ENCODE measurements at places on chromosomes 4 and X.

DNA sequence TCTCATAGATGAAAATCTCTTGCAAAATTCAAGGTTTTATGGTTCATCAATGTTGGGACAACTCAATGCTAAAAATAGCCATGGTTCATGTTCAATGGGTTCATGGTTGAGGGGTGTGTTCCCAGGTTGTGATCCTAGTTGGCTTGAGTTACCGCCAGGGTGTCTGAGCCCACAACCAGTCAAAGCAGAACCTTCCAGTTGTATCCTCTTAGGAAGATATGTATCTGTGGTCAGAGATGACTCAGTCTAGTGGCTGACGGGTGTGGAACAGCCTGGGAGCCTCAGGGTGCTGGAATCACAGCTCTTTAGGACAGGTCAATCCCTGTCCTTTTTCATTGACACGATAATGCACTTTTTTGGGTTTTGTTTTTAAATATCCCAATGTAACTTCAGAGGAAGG, 192.3 kb upstream of the NR3C2 start:
- DNase-seq, result no peak

GRCh38 chr4:6594826-6595355, 19.9 kb downstream of the MAN2B2 start:
- DNase-seq, result no peak

DNA sequence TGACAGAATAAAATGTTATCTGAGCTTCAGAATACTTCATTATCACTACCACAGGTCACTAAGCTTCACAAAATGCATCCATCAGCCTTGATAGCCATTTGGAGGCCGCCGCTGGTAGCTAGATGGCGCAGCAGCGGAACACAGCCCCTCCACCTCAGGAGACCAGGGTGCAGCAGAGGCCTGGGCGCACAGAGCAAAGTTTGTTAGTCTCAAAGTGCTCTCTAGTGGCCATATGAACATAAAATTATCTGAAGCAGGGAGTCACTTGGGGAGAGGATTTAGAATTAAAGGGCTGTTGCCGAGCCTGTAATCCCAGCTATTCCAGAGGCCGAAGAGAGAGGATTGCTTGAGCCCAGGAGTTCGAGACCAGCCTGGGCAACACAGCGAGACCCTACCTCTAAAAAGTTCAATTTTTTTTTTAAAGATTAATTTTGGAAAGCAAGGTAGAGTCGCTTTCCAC, 8.1 kb upstream of the DCTD start:
- peak; percentile 86 for DNase-seq

- DNase-seq, result no peak
Measured at GRCh38 chrX:47239199-47239598, 6.4 kb downstream of the USP11 start.

DNA sequence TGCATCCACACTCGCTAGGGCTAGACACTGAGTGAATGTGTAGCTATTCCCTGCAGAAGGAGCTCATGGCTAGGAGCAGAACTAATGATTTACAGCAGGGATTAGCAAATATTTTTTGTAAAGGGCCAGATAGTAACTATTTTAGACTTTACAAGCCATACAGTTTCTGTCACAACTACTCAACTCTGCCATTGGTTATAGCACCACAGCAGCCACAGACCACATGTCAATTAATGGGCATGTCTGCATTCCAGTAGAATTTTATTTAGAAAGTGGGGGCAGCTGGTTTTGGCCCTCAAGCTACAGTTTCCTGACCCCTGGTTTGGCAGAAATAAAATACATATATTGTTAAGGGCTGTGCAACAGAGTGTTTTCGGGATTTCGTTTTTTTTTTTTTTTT, 192.6 kb downstream of the FRMPD4 start:
- no peak for DNase-seq

DNA sequence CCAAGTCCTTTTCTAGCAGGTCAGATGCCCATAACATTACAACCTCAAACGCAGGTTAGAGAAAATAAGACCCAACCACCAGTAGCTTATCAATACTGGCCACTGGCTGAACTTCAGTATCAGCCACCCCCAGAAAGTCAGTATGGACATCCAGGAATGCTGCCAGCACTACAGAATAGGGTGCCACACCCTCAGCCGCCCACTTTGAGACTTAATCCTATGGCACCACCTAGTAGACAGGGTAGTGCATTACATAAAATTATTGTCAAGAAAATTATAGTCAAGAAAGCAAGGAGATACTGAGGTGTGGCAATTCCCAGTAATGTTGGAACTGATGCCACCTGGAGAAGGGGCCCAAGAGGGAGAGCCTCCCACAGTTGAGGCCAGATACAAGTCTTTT, 19.9 kb upstream of the TRIM61 start:
- DNase-seq, result peak; percentile 9

- DNase-seq, result no peak
Measured at GRCh38 chr4:157165935-157166610, 54.5 kb upstream of the GRIA2 start.

DNA sequence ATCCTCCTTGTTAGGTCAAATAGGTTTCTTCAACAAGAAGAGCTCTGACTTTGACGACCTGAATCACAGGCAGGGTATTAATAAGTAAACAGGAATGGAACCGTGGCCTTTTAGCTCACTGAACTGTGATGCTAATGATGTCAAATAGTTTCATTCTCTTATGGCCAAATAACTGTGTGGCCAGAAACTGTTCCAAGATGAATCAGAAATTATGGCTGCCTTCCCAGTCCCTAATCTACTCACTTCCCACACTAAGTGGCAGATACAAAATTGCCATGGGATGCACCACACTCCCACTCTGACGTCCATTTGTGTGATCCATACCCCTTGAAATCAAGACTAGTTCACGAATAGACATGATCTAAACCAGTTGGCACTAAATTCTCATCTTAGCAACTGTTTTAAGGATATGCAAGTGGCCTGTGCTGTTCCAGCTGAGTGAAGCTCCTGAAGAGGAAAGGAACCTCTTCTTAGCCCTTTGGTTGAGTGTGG, 455.4 kb downstream of the IL15 start:
- DNase-seq, result no peak

DNA sequence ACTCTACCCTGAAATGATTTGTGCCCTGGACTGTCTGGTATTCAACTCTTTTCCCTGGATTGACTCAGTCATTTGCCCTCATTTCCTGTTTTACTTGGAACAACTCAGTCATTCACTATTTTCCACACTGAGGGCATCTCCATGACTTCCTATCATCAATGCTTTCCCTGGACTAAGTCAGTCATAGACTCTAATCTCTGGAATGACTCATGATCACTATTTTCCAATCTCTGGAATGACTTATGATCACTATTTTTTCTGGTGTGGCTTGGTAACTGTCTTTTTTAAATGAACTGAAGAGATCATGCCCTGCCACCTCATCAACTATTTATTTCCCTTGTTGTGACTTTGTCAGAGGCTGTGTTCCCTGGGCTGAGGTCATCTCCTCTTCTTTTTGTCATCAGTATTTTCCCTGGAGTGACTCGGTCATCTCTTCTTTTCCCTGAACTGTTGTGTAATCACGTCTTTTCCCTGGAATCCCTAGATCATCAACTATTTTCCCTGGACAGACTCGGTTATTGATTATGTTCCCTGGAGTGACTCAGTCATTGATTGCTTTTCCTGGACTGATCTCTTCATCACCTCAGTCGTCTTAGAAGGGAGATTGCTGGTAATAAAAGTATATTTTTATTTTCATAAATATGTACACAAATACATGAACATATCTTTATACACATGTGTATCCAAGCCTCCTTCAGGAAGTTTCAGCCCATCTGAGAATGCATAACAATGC, 327.1 kb upstream of the VCX start:
- DNase-seq, result no peak

DNA sequence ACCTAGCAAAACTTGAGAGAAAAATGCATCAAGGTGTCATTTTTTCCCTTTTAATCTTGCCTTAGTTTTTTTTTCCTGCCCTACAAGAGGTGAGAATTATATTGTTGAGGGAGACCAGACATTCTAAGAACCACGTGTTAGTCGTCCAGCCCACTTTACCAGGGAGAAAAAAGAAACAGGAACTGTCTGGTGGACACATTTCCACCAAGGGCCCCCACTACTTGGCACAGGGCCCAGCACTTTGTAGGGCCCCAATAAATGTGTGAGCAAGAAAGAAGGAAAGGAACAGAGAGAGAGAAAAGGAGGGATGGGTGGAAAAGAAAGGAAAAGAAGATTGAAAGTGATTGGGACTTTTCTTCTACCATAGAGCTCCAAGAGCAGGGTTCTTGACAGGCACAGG, 3.9 kb upstream of the EGFL6 start:
- DNase-seq, result no peak

DNA sequence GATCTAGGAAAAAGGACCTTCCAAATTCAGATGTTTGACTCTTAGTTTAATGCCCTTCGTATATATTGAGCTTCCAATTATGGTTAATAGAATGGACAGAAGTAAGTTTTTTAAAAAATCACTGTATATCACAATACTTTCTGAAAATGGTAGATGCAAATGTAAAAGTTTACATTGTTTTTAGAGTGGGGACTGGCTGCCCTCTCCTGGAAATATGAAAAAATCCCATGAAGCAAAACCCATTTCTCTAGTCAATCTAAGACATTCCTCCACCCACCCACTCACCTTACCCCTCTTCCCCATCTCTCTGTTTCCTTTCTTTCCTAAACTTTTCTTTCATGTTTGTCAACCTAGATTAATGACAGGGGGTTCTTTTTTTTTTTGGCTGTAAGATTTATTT, 134.5 kb downstream of the ARHGAP6 start:
- no peak for DNase-seq

DNA sequence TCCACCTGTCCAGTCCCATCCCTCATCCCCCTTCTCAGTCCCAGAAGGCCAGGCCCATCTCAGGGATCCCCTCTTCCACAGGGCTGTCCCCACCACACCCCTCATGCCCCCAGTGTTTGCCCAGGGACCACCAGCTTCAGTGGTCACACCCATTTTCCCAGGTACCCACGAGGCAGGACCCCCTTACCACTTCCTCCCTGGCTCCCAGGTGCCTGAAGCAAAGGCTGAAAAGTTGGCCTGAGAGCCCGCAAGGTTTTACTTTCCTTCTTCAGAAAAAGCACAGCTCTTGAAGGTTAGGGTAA, 7.8 kb downstream of the TMEM271 start:
- no peak for DNase-seq

DNA sequence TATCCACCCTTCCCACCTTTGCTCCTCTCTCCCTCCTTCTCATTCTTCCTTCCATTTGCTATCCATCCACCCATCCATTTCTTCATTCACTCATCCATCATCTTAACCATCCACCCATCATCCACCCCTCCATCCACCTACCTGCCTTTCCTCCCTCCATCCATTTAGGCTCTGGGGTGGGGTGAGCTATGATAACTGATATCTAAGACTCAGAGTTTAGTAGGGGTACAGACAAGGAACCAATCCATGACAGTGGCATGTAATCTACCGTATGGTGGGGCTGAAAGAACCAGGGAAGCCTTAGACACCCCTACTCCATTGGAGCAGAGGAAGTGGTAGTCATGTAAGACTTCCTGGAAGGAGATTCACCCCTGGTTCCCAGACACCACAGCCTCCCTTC, 23.2 kb downstream of the PSAPL1 start:
- DNase-seq, result no peak

DNA sequence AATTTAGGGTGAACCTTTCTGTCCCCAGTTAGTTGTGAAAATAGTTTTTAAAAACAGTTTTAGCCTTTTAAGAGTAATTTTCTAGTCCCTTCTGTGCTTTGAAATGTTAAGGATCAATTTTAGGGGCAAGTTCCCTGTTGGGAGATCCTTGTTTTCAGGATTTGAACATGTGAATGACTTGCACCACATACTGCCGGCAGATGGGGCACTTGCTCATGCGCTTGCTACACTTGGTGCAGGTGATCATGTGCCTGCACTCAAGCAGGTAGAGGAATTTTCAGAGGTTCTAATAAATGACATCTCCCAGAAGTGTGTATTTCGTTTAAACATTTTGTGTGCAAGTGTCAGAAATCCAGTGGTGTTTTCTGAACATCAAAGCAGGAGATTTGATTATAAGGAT, 195.9 kb downstream of the CHM start:
- DNase-seq, result no peak

- no peak for DNase-seq
Measured at GRCh38 chrX:13248867-13249486, 70.9 kb downstream of the ATXN3L start.

GRCh38 chrX:45956191-45956870, 588.9 kb downstream of the ZNF674 start:
- no peak for DNase-seq

DNA sequence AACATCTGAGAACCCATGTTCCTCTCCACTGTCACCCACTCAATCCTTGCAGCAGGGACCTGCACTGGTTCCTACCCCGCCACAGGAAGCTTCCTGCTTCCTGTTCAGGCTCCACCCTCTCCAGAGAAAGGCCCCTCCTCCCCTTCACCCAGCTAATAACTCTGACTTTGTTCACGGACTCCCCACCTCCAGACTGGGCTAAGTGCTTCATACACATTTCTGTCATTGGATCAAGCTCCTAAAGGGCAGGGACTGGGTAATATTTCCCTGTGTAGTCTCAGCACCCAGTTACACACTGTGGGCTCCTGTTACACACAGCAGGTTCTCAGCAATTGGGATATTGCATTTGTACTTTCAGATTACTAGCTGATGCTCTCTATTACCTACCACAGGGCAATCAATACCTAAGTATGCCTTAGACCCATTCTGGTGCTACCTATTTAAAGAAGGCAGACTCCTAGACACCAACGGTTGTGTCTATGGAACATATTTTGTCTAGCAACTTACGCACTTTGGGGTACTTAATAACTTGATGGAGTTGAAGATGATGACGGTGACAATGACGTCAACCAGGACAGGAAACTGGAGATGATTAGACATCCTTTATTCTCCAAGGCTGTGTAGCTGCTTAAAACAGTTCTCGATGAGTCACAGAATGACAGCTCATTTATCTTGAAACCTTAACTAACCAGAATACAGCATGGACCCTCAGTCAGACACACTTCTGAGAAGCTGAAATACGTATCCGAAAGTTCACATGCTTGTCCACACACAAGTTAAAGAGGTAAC, 58.1 kb downstream of the MAML3 start:
- peak; percentile 55 for DNase-seq

GRCh38 chr4:40749717-40750460, at the start of gene NSUN7:
TSS of gene NSUN7 (plus strand) at chr4:40749955. CDS start at chr4:40750694, 739 bp downstream.
- no peak for DNase-seq

GRCh38 chr4:163414275-163414674, 59.3 kb downstream of the TKTL2 start:
- DNase-seq, result no peak

GRCh38 chr4:93243262-93243661, 585.3 kb upstream of the ATOH1 start:
- DNase-seq, result no peak

DNA sequence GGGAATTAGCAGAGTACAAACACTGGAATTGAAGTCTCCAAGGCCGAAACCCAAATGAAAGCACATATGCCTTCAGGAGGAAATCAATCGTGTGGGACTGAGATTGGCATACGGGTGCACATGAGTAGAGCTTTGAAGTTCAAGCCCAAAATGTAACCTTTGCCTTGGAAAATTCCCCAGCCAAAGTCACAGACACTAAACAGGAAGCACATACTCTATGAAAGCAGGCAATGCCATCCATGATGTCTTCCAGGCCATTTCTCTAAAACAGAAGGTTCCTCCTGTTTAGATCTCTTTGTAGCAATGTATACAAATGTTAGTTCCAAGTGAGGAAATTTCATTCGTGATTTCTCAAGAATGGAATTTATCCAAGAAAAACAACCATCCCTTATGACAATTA, 162.5 kb downstream of the COL4A6 start:
- DNase-seq, result no peak

- no peak for DNase-seq
Measured at GRCh38 chrX:154333837-154334271, 38.3 kb downstream of the TKTL1 start.

- no peak for DNase-seq
Measured at GRCh38 chr4:16496501-16496900, 270.2 kb upstream of the TAPT1 start.

All from SHP77 treated with DMSO at 0.1 percent for 48 hours (cell line).